Skeletal muscle cell (primary cell): ENCODE measurements at places on chromosomes 2 and 18.
A peak's percentile ranks its signal among the peaks of the same experiment; 100 is the strongest.

GRCh38 chr2:179884193-179884592 lies 22.8 kb upstream of the ZNF385B start:
- no peak for DNase-seq

DNA sequence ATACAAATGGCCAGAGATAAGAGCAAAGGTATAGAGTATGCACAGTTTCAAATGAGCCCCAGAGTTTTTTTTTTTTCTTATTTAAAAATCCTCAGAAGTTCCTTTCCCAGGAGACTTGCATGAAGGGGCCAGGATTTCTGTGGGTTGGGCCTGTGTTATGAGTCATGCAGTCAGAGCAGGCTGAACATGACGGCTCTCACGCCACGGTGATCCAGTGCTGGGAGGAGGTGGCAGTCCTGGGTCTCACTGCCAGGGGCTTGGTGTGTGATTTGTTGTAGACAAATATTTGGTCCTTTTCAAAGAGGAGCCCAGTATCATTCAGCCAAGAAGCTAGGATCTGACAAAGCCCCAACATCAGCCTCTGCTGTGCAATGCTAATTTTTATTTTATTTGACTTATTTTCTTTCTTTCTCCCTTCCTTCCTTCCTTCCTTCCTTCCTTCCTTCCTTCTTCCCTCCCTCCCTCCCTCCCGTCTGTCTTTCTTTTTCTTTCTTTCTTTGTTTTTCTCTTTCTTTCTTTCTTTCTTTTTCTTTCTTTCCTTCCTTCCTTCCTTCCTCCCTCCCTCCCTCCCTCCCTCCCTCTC lies 10.4 kb upstream of the KCNE4 start:
- peak; percentile 99 for DNase-seq

DNA sequence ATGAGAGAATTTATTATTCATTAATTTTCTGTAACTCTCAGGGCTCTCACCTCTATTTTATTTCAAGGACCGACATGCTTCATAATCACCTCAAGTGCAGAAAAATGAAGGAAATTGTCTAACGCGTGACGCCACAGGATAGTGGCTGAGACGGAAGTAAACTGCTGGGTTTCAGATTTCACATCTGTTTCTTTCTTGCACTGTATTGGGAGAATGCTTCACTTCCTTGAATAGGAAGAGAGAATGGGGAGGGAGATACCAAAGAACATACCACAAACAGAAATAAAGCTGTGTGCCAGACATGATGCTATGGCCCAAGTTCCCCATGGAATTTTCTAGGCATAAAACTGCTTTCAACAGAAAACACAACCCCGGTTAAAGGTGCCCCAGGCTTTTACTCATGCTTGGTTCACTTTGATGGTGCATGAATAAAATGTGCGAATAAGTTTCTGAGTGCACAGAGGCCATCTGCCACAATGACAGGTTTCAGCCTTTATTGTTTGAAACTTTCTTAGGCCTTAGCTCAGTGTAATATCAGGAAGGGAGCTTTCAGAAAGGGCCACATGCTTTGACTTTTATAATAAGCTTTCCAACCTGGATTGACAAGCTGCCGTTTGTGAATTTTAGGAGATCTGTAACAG lies 1116.4 kb downstream of the SOCS6 start:
- DNase-seq: no peak

GRCh38 chr2:100987974-100988373 lies 14.1 kb upstream of the RPL31 start:
- no peak for DNase-seq

DNA sequence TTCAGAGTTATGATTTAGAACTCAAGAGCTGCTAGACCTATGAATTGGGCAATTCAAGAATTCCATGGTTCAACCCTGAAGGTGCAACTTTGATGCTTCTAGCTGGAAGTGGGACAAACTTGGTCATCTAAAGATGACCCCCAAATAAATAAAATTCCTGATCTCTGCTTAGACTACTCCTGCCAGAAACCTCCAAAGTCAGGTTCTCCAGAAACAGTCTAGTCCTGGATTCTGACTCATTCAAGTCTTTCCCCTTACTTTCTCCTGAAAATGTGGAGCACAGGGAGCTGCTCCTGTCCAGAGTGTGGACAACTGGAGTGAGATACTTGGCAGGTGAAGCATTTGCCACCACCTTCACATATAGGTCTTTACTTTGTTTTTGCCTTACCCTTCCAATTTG lies 557.7 kb upstream of the TNP1 start:
- DNase-seq: no peak

DNA sequence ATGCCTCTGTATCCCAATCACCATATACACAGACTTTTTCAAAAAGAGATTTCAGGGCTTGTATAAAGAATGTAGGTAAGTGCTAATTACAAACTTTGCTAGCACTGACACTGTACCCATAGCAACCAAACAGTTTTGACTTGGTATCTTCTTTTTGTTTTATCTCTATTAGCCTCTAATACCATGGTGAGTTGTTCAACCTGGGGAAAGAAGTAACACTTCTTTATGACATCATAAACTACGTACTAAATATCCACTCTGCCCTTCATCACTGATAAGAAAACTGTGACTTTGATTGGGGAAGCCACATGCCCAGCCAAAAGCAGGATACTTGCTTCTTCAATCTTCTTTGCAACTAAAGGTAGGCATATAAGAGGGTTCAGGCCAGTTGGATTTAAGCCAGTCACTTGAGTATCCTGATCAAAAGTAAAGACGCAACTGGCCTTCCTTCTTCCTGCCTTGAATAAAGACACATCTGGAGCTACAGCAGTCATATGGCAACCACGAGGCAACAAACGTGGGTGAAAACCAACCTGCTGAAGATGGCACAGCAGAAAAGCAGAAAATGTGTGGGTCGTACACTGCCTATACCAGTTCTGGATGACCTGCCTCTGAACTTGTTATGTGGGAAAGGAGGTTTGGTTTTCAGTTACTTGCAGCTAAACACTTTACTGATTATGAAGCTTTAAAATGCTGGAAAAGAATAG lies 16.4 kb downstream of the THADA start:
- no peak for DNase-seq

- no peak for DNase-seq
Observed at GRCh38 chr2:45674035-45674816, 22.8 kb downstream of the PRKCE start.

- no peak for DNase-seq
Observed at GRCh38 chr2:1749489-1750119, 5.3 kb upstream of the PXDN start.

DNA sequence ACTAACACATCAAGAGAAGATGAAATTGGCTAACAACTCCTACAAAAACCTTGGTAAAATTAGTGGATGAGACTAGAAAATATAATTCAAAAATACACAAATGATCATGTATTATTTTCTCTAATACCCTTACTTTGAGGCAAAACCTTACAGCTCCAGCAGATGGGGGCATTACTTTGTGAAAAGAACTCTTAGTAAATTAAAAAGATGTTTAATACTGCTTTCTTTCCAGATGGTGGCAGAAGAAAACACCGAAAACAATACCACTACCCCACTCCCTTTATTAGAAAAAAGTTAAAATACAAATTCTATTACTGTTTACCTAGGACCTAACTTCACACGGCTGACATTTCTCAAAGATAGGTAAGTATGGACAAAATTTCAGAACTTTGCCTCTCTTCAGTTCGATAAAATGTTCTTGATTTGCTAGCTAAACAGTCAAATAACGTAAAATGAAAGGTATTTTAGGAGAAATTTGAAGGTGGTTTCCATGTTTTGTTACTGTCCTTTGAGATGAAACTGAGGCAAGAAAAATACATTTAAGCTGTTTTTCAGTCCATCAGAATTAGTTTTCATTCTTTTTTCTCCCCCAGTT lies 30.6 kb downstream of the ORC4 start:
- DNase-seq: peak; percentile 8

DNA sequence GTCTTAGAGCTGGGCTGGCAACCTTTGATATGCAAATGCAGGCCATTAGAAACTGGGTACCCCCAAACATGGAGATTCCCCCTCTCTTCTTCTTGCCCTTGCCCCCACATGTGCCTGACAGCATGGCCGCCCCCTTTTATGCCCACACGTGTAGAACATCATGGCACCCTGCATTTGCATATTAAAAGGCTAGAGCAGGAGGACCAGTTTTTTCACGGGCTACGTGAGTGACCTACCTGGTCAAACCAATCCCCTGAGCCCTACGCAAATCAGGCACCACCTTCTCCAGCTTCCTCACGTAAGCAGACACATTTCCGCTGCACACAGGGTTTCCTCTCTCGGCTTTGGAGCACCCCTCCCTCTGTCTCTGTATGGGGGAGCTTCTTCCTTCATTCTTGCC lies 110.9 kb upstream of the COPS8 start:
- DNase-seq: no peak

DNA sequence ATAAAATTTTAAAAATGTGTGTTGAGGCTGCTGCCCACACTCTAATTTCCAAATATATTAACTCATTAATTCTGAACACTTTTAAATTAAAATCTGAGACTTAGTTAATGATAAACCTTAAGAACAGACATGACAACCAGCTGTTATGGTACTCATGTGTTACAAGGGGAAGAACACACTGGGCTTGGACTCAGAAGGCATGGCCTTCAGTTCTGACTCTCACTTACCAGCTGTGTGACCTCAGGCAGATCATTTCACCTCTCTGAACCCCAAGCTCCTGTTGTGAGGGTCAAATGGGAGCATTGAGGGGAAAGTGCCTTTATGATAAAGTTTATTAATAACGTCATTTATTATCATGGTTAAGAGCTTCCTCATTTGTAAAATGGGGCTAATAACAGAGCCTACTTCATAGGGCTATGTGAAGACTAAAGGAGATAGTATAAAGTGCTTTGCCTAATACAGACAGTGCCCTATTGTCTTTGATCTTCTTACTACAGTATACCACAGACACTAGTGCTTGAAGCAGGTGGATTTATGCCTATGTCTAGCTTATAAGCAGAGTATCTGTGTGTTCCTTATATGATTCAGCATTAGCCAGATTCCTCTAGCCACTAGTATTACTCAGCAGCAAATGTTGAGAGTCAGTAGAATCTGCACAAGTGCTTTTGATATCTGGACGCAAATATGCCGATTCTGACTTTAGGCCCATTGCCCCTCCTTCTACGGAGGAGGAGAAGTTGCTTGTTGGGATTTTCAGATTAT lies 99.6 kb downstream of the SGPP2 start:
- no peak for DNase-seq

- DNase-seq: no peak
Observed at GRCh38 chr2:219870041-219870440, 242.6 kb downstream of the SLC4A3 start.

GRCh38 chr2:47282621-47283272 lies 120.2 kb upstream of the MSH2 start:
- DNase-seq: no peak

DNA sequence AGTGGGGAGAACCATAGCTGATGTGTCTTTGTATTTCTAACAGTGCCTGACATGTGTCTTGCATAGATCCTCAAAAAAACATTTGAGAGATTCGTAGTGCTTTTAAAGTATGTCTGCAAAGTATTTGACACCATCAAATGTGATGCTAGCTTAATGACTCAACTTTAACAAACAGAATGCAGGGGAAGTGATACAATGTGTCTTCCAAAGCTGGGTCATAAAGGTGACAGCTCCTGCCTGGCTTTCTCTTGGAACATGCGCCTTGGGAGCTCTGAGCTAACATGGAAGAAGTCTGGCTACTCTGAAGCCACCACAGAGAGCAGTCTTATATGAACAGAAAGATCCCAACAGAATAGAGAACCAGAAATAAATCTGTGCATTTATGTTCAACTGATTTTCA lies 78.2 kb downstream of the C1D start:
- no peak for DNase-seq

GRCh38 chr18:48754993-48755473 lies 195.7 kb downstream of the SMAD7 start:
- DNase-seq: no peak

DNA sequence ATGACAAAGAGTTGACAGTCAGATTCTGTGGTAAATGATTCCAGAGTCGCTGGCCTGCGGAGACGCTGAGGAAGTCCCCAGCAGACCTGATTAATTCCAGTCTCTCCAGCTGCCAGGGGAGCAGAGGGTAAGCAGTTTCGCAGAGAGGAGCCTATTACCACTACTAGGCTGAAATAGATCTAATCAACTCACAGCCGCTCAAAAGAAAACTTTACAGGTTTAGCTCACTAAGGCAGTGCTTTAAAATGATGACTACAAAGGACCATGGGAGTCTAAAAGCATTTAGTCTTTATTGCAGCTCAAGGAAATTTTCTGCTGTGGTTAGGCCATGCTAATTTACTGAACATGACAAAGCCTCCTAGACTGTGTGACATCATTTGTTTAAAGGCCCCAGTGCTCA lies 445.6 kb upstream of the POU3F3 start:
- no peak for DNase-seq

DNA sequence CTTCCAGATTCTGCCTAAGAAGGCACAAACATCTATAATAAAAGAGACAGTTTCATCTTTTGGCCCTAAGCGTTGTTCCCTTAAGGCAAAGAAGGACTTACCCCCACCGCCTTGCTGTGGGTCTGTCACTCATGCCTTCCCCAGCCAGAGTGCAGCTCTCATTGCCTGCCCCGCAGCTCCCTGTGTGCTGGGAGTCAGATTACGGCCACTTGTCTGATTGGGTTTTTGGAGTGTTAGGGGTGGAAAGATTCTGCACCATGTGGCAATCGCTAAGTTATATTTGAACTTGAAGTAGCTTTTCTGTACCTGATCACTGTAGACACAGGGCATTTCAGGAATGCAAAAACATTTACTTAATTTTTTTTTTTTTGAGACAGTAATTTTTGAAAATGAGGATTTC lies at the start of gene AQP4:
AQP4 (minus strand) TSS at position 151 of the 400 bp plus-strand sequence; CDS start at position 133, 18 bp downstream.
- no peak for DNase-seq
